ENCODE measurements at places on chromosomes 7 and 10.

DNA sequence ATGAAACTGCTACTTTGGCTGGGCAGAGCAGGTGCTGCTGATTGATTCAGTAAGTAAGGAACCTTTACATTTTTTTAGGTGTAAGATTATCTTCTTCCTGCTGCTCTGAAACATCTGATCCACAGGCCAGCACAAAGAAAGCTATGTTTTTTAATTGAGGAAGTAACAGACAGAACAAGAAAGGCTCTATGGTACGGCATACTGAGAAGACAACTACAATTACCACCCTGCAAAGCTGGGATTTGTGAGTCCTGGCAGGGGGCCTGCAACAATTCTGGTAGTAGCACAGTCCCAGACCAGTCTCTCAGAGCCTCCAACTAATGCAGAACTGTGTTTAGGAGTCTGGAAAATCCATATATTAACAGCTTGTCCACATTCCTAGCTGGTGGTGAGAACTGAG lies 103.0 kb upstream of the LRRTM3 start:
- no peak for DNase-seq

- DNase-seq: no peak
These were observed 3.3 kb downstream of the PRRT4 start for GRCh38 chr7:128358233-128358632.

GRCh38 chr10:64116707-64117106 lies 595.5 kb downstream of the REEP3 start:
- DNase-seq: no peak

DNA sequence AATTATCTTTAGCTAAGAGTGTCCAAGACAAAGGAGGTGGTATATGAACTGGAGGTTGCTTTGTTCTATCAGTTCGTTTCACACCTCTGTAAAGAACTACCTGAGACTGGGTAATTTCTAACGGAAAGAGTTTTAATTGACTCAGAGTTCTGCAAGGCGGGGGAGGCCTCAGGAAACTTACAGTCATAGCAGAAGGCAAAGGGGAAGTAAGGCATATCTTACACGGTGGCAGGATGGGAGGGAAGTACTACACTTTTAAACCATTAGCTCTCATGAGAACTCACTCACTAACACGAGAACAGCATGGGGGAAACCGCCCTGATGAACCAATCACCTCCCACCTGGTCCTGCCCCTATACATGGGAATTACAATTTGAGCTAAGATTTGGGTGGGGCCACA lies 1202.3 kb upstream of the LRRTM3 start:
- no peak for DNase-seq

DNA sequence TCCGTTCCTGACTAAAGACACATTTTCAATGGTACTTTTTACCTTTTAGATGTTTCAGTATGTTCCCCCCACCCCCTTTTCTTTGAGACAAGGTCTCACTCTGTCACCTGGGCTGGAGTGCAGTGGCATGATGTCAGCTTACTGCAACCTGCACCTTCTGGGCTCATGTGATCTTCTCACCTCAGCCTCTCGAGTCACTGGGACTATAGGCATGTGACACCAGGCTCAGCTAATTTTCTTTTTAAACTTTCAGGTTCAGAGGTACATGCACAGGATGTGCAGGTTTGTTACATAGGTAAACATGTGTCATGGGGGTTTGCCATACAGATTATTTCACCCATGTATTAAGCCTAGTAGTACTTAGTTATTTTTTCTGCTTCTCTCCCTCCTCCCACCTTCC lies 99.3 kb upstream of the RPA3 start:
- no peak for DNase-seq

All from fibroblast of villous mesenchyme (primary cell).